ENCODE measurements at places on chromosomes 6 and 20.

DNA sequence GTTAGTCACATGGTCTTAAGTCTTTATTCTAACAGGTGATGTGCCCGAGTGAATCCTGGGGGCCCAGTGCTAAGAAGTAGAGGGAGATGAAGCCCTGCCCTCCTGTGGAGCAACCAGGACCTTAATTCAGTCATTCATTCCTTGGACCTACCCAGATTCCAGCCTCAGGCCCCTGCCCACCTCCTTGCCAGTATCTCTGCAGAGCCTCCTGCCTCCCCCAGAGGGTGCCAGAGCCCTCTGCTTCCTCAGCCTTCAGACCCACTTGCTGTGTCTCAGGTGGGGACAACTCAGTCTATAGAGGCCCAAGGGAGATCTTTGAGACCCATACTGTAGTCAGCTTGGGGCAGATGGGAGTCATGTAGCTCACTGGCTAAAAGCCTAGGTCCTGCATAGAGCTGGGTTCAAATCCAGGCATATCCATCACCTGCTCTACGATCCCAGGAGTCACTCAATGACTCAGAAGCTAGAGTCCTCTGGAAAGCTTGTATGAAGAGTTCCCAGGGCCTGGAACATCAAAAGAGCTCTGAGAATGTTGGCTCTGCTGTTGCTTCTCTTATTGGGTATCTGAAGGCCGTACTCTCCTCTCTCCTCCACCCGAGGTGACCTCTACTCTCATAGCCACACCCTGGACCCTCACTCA, 3.9 kb upstream of the SIGLEC1 start:
- DNase-seq = no peak

- no peak for DNase-seq
Measured at GRCh38 chr6:75449630-75450206, 43.9 kb downstream of the FILIP1 start.

DNA sequence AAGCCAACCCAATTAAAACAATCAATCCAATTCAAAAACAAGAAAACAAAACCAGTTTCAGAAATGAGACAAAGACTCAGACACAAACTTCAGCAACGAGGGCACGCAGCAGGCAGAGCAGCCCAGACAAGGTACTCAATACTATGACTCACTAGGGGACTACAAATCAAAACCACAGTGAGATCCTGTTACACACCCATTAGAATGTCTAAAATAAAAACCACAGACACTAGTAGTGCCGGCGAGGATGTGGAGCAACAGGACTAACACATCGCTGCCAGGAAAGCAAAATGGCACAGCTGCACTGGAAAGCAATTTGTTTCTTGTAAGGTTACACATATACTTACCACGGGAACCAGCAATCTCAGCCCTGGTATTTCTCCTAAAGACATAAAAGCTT, 28.4 kb upstream of the MAS1L start:
- no peak for DNase-seq

- DNase-seq = no peak
Measured at GRCh38 chr6:14520536-14520935, 403.0 kb downstream of the CD83 start.

DNA sequence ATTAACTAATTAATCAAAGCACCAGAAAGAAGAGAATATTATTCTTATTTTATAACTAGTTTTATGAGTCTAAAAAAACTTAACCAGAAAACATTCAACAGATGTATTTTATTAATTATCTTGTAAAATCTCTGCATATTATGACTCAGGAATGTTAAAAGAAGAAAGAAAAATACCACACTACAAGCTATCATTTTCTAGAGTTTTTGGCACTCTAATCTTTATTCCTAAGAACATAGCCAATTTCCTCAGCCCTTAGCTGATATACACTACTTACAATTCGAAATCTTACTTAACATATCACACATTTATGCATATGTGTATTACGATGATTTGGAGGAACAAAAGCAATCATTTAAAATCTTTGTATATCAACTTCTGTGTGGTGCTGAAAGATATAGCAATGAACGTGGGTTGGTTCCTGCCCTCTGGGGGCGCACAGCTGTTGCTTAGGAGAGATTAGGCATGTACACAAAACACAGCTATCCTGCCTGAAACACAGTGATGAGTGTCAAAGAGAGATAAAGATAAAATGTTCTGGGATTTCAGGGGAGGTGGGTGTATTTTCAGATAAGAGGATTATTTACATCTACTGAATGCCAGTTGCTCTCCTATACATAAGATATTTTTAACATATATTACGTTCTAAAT, 404.5 kb downstream of the SYNE1 start:
- no peak for DNase-seq

DNA sequence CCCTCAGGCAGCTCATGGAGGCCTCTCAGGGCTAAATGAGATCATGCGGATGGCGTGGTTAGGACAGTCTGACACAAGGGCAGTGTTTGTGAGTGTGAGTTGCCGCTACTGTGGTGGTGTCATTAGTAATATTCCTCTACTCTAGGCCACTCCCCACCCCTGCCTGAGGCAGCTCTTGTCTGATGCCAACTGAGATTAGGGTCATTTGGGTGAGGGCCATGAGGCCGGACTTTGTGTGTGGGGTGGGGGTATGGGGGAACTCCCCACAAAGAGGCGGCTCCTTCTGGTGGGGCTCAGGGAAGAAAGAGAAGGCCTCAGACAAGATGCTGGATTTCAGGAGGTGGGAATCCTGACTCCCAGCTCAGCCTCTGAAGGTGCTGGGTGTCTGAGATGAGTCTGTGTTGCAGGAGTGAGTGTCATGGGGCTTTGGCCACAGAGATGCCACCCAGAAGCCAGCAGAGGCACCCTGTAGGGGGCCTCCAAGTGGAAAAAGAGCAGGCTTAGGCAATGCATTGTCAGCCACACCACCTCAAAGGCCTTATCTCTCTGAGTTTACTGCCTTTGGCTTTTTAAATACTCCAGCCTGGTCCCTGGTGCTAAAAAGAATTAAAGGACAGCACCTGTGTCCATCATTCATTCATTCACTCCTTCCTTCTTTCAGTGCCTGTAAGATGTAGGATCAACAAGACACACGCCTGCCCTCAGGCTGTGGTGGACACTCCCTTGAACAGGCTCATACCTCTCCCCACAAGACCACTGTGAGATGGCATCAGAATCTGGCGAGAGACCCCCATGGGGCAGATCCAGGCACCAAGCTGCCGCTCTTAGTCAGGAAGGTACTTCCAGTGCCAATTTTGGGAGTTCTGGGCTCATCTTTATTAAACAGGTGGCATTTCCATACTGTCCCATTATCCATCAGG, 175.2 kb downstream of the MRPL14 start:
- DNase-seq = no peak

DNA sequence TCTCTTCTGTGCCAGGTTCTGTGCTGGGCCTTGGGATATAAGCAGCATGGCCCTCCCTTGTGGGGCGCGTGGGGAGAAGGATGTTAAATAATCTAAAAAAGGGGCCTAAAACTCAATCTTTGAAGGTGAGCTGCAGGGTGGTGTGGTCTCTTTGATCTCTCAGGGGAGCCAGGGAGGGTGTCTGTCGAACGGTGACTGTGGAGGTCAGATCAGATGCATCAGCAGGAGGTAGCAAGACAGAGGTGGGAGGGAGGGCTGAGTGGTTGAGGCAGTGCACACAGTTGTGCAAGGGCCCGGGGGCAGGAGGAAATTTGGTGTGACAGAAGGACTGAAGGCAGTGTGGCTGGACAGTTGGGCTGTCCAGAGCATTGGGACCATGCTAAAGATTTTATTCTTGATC, 287.3 kb downstream of the BMP7 start:
- DNase-seq = no peak
